ENCODE measurements at places on chromosomes 5 and 9. TPM values are rescaled to one million over a fixed set of nuclear protein-coding genes. Genes with fewer than 3 reads are reported as not detected.

The LMBRD2 gene
- 8.7 TPM for total RNA-seq

The TMEFF1 gene
- 0.24 TPM for total RNA-seq

DNA sequence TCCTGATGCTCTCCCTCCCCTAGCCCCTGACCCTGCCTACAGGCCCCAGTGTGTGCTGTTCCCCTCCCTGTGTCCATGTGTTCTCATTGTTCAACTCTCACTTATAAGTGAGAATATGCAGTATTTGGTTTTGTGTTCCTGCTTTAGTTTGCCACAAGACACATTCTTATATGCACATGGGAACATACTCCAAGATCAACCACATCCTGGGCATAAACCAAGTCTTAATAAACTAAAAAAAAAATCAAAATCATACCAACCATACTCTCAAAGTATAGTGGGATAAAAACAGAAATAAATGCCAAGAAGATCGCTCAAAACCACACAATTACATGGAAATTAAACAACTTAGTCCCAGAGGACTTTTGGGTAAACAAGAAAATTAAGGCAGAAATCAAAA is 11.2 kb upstream of the ZCCHC9 start:
- no peak for DNase-seq

- no peak for DNase-seq
Observed at GRCh38 chr9:84322828-84323227, 17.7 kb downstream of the SLC28A3 start.

Measured in activated T-cell treated with anti-CD3 and anti-CD28 coated beads, Interleukin-2, amount 50 U/mL, for 4 hours (primary cell).